ENCODE measurements at places on chromosomes 2 and 18. TPM values are rescaled to one million over a fixed set of nuclear protein-coding genes. Genes with fewer than 3 reads are reported as not detected.

DNA sequence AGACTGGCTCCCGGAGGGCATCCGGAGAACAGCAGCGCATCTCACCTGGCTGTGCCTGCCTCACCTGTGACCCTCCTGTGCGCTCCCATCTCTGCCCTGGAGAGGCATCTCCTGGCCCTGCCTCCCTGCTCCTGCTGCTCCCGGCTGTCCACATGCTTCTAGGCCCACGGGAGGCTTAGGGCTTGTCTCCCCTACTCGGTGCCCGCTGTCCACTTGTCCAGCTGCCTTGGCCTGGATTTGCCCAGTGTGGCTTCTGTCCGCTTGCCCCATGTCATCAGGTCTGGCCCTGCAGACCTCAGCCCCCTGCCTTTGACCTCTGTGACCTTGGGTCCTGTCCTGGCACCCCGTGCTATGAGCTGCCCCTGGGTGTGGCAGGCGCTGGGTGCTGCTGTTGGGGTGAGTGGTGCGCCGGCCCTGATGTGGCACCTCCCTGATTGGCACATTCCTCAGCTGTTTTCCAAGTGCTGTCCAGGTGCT lies 4.5 kb downstream of the BOK start:
- no peak for DNase-seq

DNA sequence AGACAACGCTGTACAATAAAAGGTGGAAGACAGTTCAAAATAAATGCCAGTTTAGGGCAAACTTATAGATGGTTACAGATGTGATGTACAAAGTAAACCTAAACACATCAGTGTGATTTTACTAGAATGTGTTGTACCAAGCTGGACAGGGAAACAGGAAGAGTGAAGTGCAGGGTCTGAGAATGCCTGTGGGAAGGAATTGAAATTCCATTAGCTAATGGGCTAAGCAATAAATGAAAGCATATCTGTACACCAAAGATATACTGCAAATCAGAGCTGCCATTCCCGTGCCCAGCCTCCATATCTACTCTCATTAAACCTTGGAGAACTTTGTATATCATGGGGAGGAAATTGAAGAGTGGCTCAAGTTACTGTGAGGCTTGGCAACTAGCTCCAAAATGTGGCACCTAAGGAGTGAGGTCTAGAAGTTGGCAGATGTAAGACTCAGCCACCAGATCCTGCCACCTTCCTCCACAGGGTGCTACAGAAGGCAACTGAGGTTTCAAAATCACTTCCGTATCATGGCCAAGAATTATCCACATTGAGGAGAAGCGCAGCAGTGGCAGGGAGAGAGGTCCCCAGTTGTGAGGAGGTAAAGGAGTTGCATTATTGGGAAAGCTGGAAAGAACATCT lies 277.8 kb downstream of the TCF4 start:
- no peak for DNase-seq

- no peak for DNase-seq
Measured at GRCh38 chr18:3458952-3459853, 9.2 kb downstream of the TGIF1 start.

DNA sequence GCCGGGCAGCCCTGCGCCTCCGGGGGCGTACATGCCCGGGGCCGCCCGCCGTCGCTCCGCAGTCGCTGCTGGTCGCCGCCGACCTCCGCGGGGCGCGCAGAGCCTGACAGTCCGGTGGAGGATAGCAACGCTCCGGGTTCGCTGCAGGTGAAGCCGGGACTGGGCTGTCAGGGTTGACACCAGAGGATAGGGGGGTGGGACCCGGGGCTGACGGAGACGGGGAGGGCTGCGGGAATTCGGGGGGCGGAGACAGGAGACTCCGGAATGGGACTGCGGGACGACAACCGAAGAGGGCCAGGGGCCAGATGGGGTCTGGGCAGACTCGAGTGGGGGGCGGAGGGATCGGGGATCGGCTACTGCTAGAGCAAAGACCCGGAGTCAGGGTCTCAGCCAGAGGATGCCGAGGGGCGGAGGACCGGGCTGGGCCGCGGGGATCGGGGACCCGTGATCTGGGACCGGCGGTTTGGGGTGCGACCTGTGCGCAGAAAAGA lies 403 bp downstream of the TMEM127 start:
- no peak for DNase-seq

- DNase-seq: no peak
Measured at GRCh38 chr18:77043541-77044280, 88.9 kb downstream of the MBP start.

- no peak for DNase-seq
Measured at GRCh38 chr2:11481426-11481788, 15.4 kb upstream of the E2F6 start.

- DNase-seq: no peak
Measured at GRCh38 chr18:75047240-75047961, 161.5 kb downstream of the PTGR3 start.

GRCh38 chr2:120749506-120750431 lies 14.1 kb downstream of the GLI2 start:
- DNase-seq: no peak

DNA sequence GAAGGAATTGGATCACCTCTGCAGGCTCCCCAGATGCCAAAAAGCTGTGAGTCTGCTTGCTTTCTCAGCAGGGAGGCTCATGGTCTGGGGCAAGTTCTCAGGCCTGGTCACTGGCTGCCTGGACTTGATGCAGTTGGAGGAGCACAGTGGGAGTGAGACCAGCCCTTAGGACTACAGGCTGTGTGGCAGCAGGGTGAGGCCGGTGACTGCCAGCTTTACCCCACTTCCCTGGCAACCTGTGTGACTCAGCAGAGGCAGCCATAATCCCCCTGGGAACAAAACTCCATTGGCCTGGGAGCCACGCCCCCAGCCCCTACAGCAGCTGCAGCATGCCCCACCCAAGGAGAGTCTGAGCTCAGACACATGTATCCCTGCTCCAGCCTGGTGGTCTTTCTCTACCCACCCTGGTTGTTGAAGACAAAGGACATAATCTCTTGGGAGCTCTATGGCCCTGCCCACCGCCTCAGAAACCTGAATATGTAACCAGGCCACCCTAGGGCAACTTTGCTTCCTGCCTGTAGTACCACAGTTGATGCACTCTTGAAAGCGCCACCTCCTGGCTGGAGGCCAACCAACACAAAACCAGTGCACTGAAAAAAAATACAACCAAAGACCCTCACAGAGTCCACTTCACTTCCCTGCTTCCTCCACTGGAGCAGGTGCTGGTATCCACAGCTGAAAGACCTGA lies 106.8 kb upstream of the SPATS2L start:
- DNase-seq: no peak

GRCh38 chr2:204005940-204006721 lies 69.6 kb downstream of the ICOS start:
- no peak for DNase-seq

DNA sequence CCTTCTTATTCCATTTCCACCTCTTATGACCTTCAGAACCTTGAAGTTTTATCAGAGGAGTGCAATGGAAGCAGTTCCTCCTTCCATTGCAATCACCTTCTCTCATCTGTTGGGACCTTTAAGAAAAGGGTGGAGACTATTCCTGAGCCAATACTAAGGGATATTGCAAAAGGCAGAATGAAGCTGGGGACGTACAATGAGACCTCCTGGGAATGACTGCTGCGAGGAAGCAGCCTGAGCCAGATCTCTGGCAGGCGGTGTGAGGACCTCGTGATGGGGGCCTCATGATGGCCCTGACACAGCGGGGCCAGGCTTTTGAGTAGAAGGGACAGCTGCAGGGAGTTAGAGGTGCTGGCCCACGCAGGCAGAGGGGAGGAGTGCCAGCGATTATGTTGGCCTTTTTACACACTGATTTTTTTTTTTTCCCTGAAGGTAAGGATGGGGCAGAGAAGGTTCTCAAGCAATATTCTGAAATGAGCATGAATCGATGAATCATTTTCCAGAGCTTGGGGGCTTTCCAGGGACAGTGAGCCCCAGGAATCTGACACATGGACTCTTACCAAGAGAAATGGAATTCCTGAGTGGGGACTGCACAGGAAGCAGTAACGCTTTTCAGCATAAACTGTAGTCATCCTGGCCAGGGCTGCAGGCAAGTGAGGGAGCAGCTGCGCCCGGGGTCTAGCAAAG lies 40.0 kb upstream of the LAPTM4A start:
- DNase-seq: peak; percentile 91

The LIMS4 gene
- polyA plus RNA-seq: 6.1 TPM

The COL3A1 gene
- 6,568 TPM for polyA plus RNA-seq

The PMAIP1 gene
- 60.5 TPM for polyA plus RNA-seq

The PSD4 gene
- not detected for polyA plus RNA-seq

The EML6 gene
- polyA plus RNA-seq: 28.1 TPM

The HOXD1 gene
- polyA plus RNA-seq: 2.6 TPM

The ANKRD36 gene
- polyA plus RNA-seq: 9.6 TPM

The UPP2 gene
- polyA plus RNA-seq: not detected

The ERICH2 gene
- 1.7 TPM for polyA plus RNA-seq
